CD4-positive, alpha-beta memory T cell (primary cell): ENCODE measurements at places on chromosomes 6 and 20. TPM values are rescaled to one million over a fixed set of nuclear protein-coding genes. Genes with fewer than 3 reads are reported as not detected.
A peak's percentile ranks its signal among the peaks of the same experiment; 100 is the strongest.

Gene SCGN
- total RNA-seq: not detected

Gene CST1
- not detected for total RNA-seq

Gene POPDC3
- total RNA-seq: not detected

Gene HNF4A
- total RNA-seq: not detected

Gene ANGPT4
- total RNA-seq: not detected

Gene SLC26A8
- 0.09 TPM for total RNA-seq

Gene RUNX2
- total RNA-seq: 24.0 TPM

Gene USP49
- total RNA-seq: 1.8 TPM

DNA sequence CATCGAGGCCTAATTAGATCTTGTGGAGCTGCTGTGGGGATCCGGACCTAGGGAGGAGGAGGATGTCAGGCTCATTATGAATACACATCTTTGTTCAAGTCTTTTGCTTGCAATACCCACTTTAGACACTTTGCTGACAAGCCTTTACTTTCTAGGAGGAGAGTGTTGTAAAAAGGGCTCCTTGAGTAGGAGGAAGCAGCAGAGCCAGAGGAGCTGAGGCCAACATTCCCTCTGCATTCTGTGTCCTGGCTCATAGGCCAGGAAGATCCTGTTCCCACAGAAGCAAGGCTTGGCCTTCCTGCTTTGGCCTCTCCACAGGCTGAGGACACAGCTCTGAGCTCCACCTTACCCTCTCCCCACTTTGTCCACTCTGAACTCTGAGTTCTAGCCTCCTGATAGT lies 67.1 kb downstream of the TPD52L1 start:
- H3K4me1 ChIP-seq: no peaks in the 10 kb centered on the region
- DNase-seq: no peak
- no peaks in the 10 kb centered on the region for H3K36me3 ChIP-seq
- H3K27ac ChIP-seq: no peak overlapping the region
- H3K4me3 ChIP-seq: no peak overlapping the region

- no peak overlapping the region for H3K4me3 ChIP-seq
- H3K27me3 ChIP-seq: no peaks in the 10 kb centered on the region
- H3K36me3 ChIP-seq: no peaks in the 10 kb centered on the region
- no peaks in the 10 kb centered on the region for H3K4me1 ChIP-seq
- no peak overlapping the region for H3K27ac ChIP-seq
Observed at GRCh38 chr6:35894776-35895175, 26.1 kb downstream of the SRPK1 start.

DNA sequence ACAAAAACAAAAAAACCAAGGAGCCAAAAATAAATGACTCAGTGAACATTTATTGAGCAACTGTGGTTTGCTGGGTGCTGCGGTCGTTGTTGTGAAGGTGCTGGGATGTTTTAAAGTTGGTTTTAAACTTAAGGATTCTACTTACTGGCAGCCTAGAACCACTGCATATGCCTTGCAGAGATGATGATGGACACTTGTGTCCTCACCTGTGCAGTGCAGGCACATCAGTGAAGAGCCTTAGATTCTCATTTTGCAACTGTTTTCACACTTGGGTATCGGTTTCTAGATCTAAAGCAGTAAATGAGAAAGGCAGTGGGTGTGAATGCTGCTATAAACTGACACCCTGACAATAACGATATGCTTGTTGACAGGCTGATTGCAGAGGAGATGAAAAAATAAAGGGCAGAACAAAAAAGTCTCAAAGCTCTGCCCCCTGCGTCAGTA lies 68.8 kb downstream of the UTRN start:
- H3K36me3 ChIP-seq: peaks cover 5% of the 10 kb centered on the region
- H3K27me3 ChIP-seq: no peaks in the 10 kb centered on the region
- peaks cover 94% of the 10 kb centered on the region for H3K4me1 ChIP-seq
- peak; percentile 60 for DNase-seq

DNA sequence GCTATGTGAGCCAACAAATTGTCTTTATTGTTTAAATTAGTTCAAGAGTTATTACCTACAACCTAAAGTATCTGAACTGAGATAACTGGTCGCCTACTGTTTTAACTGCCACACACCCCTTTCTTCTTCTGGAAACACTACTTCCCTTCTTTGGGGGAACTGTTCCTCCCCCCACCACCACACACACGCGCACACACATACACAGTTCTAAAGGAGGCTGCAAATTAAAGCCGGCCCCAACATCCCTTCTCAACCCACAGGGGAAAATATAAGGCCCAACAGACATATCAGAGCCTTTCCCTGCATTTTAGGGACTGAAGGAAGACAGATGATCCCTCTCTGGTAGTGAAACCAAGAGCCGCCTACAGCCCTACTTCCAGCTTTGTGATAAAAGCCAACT lies 348.0 kb upstream of the JARID2 start:
- no peak for DNase-seq
- H3K36me3 ChIP-seq: no peaks in the 10 kb centered on the region
- H3K4me1 ChIP-seq: no peaks in the 10 kb centered on the region
- H3K4me3 ChIP-seq: no peak overlapping the region
- no peaks in the 10 kb centered on the region for H3K27me3 ChIP-seq

DNA sequence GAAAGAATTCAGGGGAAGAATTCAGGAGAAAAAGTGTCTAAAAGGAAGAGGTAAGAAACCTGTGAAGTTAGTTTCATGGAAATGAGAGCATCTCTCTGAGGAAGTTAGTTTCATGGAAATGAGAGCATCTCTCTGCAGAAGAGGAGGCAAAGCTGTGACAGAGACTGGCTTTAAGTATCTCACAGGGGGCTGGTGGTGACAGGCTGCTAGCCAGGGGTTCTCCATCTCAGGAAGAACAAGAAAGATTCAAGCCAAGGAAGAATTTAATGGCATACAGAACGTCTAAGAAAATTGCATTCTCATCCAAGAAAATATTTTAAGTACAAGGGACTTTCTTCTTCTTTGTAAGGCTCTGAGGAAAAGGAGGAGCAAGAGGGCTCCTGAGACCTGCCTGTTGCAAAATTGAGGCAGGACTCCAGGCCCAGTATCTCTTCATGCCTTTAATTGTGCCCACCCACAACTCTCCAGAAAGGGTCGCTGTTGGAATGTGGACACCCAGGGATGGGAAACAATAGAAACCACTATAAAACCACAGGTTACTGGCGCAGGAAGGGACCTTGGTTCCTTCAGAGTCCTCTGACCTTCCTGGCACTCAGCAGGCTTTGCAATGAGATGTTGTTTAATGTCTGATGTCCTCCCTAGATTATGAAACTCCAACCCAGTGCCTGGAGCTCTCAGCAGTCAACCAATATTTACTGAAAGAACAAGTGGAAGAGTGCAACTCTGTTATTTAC lies 136.8 kb downstream of the FNDC1 start:
- H3K36me3 ChIP-seq: no peaks in the 10 kb centered on the region
- H3K4me1 ChIP-seq: no peaks in the 10 kb centered on the region
- DNase-seq: no peak
- H3K27me3 ChIP-seq: no peaks in the 10 kb centered on the region
- H3K27ac ChIP-seq: no peak overlapping the region

DNA sequence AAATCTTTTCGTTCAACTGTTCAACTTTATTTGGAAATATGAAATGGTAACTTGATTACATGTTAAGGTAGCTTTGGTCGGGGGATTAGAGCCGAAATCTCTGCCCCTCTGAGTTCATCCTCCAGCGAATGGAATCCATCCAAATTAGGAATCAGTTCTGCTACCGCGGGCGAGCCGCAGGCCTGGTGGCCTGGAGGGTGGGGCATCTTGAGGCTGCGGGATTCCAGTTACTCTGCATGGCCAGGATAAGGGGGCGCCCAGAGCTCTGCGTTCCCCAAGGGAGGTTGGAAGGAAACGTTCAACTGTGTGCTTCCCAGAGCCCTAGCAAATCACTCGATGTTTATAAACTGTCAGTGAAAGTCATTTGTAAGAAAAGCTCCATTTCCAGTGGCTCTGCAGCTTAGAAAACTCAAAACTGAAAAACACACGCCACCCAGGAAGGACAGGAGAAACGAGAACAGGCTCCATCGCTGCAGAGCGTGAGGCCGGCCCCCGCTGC lies 262.2 kb downstream of the TAF4 start:
- no peak for DNase-seq
- no peaks in the 10 kb centered on the region for H3K27me3 ChIP-seq
- H3K36me3 ChIP-seq: no peaks in the 10 kb centered on the region
- no peak overlapping the region for H3K27ac ChIP-seq

DNA sequence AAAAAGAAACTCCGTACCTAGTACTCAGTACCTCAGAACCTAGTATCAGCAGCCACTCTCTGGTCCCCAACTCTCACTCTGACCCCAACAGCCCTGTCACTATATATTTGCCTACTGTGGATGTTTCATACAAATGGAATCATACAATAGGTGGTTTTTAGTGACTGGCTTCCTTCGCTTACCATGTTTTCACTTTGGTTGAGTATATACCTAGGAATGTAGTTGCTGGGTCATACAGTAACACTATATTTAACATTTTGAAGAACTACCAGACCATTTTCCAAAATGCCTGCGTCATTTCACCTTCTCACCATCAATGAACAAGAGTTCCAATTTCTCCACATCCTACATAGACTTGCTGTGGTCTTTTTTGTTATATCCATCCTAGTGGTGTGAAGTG lies 283.2 kb downstream of the GMDS start:
- H3K27me3 ChIP-seq: no peaks in the 10 kb centered on the region
- H3K4me1 ChIP-seq: no peaks in the 10 kb centered on the region
- no peak for DNase-seq
- no peak overlapping the region for H3K4me3 ChIP-seq
- no peaks in the 10 kb centered on the region for H3K36me3 ChIP-seq

- H3K27me3 ChIP-seq: no peaks in the 10 kb centered on the region
- H3K4me3 ChIP-seq: no peak overlapping the region
- H3K36me3 ChIP-seq: no peaks in the 10 kb centered on the region
Observed at GRCh38 chr20:44754554-44754953, 8.9 kb downstream of the KCNK15 start.

DNA sequence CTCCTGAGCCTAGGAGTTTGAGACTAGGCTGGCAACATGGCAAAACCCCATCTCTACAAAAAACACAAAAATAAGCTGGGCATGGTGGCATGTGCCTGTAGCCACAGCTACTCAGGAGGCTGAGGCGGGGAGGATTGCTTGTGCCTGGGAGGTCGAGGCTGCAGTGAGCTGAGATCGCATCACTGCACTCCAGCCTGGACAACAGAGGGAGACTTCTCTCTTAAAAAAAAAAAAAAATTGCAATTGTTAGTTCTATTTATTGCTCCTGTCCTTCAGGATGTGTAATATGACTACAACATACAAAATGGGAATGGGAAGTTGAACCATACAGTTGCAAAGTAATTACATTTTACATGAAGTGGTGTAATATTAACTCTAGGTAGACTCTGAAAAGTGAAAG lies 8.1 kb upstream of the AARS2 start:
- no peak overlapping the region for H3K4me3 ChIP-seq
- peaks cover 9% of the 10 kb centered on the region for H3K27me3 ChIP-seq
- no peak overlapping the region for H3K27ac ChIP-seq
- H3K36me3 ChIP-seq: no peaks in the 10 kb centered on the region

DNA sequence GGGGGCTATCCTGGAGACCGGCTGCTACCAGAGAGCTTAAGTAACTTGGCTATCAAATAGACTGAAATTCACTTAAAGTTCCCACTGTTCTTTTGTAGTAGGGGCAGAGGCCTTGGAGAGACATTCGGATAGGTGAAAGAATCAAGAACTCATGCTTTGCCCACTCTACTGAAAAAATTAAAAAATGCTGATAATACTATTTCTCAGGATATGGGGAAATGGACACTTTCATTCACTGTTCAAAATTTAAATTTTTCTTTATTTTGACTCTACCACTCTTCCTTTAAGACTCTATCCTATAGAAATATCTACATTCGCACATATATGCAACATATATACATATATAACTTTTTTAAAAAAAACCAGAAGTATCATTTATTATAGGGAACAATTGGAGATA lies 117.8 kb upstream of the CHD6 start:
- H3K36me3 ChIP-seq: no peaks in the 10 kb centered on the region
- H3K4me3 ChIP-seq: no peak overlapping the region
- H3K27ac ChIP-seq: no peak overlapping the region
- H3K4me1 ChIP-seq: no peaks in the 10 kb centered on the region
- DNase-seq: no peak

- no peaks in the 10 kb centered on the region for H3K36me3 ChIP-seq
- no peaks in the 10 kb centered on the region for H3K4me1 ChIP-seq
- no peak overlapping the region for H3K27ac ChIP-seq
- no peaks in the 10 kb centered on the region for H3K27me3 ChIP-seq
Observed at GRCh38 chr20:50323209-50323608, 132.6 kb downstream of the CEBPB start.

- H3K4me1 ChIP-seq: no peaks in the 10 kb centered on the region
- H3K4me3 ChIP-seq: no peak overlapping the region
- H3K36me3 ChIP-seq: no peaks in the 10 kb centered on the region
- H3K27ac ChIP-seq: no peak overlapping the region
- no peak for DNase-seq
Observed at GRCh38 chr6:147674794-147675193, 166.3 kb downstream of the SAMD5 start.

DNA sequence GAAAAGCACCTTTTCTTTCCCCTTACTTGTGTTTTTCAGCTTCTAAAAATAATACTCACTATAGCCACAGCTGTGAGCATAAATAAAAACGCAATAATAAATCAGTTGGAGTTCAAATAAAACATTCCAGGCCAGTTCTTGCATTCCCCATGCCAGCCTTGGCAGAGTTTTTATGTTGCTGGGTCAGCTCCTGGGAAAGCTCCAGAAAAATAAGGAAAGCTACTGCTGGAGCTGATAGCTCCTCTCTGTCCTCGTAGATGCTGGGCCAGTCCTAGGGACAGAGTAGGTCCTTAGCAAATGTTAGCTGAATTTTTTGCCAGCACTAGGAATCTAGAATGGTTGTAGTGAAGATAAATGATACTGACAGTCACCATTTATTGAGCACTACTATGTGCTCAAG lies 389.0 kb upstream of the SYNCRIP start:
- H3K4me3 ChIP-seq: no peak overlapping the region
- no peak for DNase-seq
- H3K4me1 ChIP-seq: no peaks in the 10 kb centered on the region
- H3K27me3 ChIP-seq: no peaks in the 10 kb centered on the region

GRCh38 chr20:10864076-10864672 lies 190.4 kb upstream of the JAG1 start:
- H3K36me3 ChIP-seq: no peaks in the 10 kb centered on the region
- no peak overlapping the region for H3K4me3 ChIP-seq
- no peaks in the 10 kb centered on the region for H3K27me3 ChIP-seq
- no peaks in the 10 kb centered on the region for H3K4me1 ChIP-seq
- H3K27ac ChIP-seq: no peak overlapping the region

GRCh38 chr6:2790588-2791449 lies 25.6 kb downstream of the WRNIP1 start:
- H3K4me1 ChIP-seq: peaks cover 26% of the 10 kb centered on the region
- no peak overlapping the region for H3K27ac ChIP-seq
- peak; percentile 53 for DNase-seq
- no peaks in the 10 kb centered on the region for H3K27me3 ChIP-seq

- peak overlapping the region; percentile 58 for H3K27ac ChIP-seq
- peak overlapping the region; percentile 61 for H3K4me3 ChIP-seq
- DNase-seq: peak; percentile 62
- peaks cover 35% of the 10 kb centered on the region for H3K4me1 ChIP-seq
Observed at GRCh38 chr6:3162565-3163247, 5.4 kb upstream of the TUBB2A start.
